Tibial nerve (tissue), 4 donors: ENCODE measurements at places on chromosomes 16 and 17.

GRCh38 chr16:51120730-51121347 is 30.2 kb downstream of the SALL1 start:
- DNase-seq: no peak

DNA sequence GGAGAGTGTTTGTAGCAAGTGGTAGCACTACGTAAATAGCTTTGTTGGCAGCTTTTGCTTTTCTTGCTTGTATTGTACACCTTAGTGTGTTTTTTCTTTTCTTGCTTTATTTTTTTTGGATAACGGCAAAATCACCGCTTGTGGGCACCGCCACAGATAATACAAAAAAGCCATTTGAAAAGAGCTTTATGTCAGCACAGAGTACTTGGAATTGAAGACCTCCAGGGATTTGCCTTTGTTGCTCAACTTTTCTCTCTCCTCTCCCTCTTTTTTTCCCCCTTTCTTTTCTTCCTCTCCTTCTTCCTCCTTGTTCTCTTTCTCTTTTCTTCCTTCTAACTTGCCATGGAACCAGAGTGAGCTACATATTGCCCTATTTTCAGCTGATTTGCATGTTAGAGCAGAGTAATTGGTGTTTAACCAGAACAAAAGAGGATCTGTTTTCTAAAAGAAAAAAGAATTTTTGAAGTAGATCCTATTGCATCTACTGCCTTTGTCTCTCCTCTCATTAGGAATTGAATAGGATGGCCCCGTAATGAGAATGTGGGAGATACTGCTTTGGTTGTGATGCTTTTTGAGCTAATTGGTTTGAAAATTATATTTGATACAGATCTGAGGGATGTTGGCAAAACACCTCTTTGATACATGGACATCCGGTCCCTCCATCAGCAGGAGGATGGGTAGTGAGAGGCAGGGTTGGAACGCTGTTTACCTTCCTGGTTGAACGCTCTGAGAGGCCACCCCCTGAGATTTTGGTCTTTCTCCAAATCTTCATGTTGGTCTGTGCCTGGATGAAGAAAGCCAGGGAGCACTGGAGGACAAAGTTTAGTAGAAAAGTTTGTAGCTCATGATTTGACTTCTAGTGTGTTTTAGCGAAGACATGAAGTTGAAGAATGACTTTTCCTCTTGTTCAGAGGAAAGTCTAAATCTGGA is 85.6 kb downstream of the MSI2 start:
- DNase-seq: no peak

DNA sequence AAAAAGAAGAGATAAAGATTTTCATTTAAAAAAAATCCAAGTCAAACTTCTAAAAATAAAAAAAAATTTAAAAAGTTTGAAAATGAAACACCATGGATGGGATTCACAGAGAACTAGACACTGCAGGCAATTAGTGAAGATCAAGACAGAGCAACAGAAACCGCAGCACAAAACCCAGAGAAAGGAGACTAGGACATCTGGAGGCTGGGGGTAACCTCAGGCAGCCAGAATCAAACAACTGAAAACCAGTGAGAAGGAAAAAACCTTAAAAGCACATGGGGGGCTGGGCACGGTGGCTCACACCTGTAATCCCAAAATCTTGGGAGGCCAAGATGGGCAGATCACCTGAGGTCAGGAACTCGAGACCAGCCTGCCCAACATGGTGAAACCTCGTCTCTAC is 30.6 kb downstream of the LITAFD start:
- DNase-seq: no peak

DNA sequence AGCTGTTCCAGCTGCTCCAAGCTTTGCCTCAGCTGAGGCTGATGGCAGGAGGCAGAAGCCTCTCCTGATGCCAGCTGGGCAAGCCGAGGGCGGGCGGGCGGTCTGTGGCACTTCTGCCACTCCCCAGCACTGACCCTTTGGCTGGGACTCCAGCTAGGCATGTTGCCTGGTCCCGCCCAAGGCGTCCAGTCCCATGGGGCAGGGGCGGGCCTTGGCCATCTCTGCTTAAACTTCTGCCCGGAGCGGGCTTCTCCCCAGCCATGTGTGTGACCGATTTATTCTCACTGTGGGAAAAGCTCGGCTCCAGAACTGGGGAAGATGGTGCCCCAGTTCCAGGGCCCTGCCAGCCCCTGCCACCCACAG is 349.1 kb downstream of the SEC14L1 start:
- DNase-seq: peak; percentile 83

DNA sequence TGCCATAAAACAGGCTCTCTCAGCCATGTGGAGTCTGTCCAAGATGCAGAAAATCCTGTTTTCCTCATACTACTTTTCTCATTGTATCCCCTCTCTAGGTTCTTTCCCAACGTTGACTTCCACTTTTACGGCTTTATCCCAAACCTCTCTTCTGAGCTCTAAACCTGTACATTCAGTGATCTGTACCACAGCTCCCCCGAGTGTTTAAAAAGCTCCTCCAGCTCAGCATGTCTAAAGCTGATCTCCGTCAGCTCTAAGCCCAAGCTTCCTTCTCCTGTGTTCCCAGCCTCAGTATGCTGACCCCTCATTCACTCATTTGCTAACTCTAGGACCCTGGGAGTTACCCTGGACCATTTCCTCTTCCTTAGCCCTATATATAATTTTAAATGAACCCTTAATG is 144.6 kb downstream of the DNAH9 start:
- DNase-seq: no peak

DNA sequence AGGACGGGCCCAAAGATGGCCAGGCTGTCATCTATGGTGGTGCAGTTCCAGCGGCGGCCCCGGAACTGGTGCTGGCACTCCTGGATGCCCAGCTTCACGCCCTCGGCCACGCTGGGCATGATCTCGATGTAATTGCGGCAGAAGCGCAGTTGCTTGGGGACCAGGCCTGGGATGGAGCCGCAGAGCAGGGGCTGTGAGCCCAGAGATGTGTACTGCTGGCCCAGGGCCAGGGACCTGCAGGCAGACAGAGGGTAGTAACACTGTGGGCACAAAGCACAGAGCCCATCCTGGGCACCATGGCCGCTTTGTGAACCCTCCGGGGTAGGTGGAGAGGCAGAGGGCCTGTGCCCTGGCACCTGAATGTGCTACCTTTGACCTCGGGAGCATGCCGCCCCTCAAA is 44.8 kb downstream of the WNT3 start:
- no peak for DNase-seq

GRCh38 chr16:31074814-31075183 is 577 bp downstream of the ZNF646 start:
- DNase-seq: no peak

DNA sequence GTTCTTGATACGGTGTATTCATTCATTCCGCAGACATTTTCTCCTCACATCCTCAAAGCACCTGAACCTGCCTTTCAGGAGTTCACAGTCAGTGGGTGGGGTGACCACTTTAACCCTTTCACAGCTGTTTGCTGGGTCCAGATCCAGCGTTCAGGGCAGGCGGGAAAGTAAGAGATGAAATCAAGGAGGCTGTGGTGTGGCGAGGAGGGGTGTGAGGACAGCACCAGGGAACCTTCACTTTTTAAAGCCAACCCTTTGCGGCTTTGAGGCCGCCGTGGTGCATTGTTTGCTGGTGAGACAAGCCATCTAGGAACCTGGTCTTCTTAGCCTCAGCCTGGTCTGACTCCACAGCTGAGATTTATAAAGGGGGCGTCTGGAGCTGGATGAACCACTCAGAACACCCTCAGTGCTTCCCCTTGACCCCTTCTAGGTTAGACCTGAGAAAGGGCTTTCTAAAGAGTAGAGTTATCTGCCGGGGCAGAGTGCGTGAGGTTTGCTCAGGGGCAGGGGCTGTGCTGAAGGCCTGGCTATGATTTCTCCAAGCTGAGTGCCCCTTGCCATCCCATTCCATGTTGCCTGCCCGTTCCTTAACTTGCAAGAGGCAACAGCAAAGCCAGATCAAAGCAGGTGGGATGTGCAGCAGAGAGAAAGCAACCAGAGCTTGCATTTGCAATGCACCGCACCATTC is 933 bp downstream of the CCR7 start:
- no peak for DNase-seq

GRCh38 chr17:39018267-39019134 is 51.3 kb upstream of the FBXO47 start:
- DNase-seq: no peak

GRCh38 chr16:69190046-69190588 is 3.2 kb downstream of the SNTB2 start:
- no peak for DNase-seq

GRCh38 chr16:50581845-50582244 is 33.6 kb downstream of the NKD1 start:
- no peak for DNase-seq

DNA sequence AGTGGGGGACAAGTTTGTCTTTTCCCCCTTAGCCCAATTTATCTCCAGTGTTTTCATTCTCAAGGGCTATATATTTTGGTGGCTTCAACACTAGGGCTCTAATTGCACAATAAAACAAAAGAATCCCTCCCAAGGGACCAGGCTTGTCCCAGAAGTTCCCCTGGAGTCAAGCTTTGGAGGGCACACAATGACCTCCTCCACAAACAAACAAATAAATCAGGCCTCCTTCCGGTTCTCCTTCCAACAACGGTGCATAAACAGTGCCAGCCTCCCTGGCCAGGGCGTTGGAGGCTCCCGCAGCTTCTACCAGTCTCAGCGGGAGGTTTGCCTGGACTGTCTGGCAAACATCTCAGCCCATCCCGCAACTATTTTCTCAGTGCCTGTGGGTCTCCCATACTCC is 188.0 kb upstream of the FOXF1 start:
- no peak for DNase-seq

GRCh38 chr16:66741950-66742808 is 9.2 kb downstream of the DYNC1LI2 start:
- no peak for DNase-seq

DNA sequence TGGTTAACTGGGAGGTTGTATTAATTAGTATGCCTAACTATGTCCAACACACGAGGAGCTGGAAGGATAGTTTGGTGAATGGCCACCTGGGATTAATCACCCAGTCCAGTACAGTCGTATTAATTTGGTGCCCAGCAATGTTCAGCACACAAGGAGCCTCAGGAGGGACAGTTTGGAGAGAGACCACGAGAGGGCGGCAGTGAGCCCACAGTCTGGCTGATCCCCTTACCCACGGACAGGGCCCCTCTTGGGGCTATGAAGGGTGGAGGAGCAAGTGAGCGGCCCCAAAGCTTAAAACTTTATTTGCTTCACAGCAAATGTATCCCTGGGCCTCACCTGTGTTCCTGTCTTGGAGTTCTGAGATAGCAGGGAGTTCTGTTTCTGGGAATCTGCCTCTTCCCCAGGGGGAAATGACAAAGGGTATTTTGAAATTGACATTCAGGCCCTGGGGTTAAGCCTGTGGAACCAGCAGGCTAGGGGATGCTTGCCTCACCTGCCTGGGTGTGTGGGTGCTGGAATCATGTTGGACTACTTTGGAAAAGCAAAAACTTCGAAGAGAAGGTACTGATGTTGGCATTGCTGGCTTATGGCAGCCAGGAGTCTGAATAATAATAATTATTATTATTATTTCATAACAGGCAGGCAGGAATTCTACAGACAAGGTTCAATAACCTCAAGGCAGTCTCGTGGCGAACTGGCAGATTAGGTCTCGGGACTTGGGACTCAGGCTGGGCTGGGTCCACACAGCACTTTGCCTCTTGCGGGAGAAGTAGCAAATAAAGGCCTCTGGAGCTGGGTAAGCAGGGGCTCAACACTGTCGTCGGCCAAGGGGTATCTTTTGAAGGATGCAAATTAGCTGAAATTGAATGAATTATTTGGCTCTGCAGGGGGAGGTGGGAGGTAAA is 227.6 kb upstream of the ASIC2 start:
- DNase-seq: no peak

DNA sequence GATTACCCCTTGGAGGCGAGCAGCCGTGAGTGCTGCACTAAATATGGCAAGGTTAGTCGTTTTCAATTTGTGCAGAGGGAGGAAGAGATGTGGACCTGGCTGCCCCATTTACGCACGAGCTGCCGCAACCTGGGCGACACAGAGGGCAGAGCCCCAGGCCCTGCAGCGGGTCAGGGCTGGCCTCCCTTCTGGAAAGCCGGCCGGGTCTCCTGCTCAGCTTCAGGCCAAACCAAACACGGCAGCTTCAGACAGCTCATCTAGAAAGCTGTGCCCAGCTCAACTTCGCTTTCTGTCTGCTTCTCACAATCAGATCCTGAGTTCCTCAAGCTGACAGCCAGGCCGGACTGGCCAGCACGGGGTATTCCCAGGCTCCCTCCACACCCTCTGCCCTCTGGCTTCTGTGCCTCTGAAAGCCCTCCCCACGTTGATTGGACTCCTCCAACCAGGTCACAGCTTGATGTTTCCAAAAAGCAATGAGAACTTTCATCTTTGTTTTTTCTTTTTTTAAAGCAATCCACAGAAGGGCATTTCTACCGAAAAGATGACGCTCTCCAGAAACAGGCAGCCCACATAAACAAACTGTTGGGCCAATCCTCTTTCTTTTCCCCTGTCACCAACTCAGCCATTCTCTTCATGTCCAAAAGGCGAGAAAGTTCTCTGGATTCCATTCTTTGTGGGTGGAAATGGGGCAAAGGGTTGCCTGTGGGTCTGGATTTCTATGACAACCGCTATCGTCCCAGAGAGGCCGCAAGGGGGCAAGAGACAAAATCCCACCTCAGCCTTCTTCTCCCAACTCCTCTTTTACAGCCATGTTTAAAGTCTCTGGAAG is 189.0 kb downstream of the ZFHX3 start:
- peak; percentile 21 for DNase-seq

GRCh38 chr17:79951361-79952264 is 84.1 kb downstream of the TBC1D16 start:
- DNase-seq: no peak

- DNase-seq: no peak
These were observed 19.0 kb downstream of the IRF8 start for GRCh38 chr16:85917959-85918358.

DNA sequence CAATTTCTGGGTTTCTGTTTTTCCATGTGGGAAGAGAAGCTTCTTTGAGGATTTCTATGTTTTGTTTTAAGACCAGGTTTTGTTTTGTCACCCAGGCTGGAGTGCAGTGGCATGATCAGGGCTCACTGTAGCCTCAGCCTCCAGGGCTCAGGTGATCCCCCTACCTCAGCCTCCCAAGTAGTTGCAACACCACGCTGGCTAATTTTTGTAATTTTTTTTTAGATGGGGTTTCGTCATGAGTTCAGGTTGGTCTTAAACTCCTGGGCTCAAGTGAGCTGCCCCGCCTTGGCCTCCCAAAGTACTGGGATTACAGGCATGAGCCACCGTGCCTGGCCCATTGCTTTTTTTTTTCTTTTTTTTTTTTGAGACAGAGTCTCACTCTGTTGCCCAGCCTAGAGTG is 25.5 kb upstream of the TAOK1 start:
- DNase-seq: no peak

- no peak for DNase-seq
These were observed 2.4 kb upstream of the VWA3A start for GRCh38 chr16:22089910-22090309.
